ENCODE measurements at places on chromosomes 5 and 9. TPM values are rescaled to one million over a fixed set of nuclear protein-coding genes. Genes with fewer than 3 reads are reported as not detected.

The CER1 gene
- 0.48 TPM for total RNA-seq

The SLCO4C1 gene
- total RNA-seq = not detected

The LECT2 gene
- not detected for total RNA-seq

The DNAH5 gene
- 0.27 TPM for total RNA-seq

The IFNB1 gene
- not detected for total RNA-seq

The ACTBL2 gene
- not detected for total RNA-seq

DNA sequence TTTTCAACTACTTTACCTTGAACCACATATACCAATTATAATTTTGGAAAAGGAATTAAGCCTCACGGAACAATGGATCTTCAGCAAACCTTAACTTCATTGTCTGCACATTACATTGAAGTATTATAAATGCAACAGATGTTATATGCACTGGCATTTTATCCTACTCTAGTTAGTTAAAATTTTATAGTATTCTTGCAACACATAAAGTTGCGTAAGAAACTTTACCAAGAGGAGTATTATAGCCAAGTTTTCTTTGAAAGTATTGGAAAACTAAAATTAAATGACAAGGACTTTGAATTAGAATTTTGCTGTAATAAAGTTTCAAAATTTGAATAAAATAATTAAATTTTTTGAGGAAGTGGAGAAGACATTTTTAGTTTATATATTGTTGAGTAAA is 63.4 kb upstream of the SREK1 start:
- DNase-seq = no peak

The SPATA31C1 gene
- not detected for total RNA-seq

GRCh38 chr9:74413876-74414275 is 83.3 kb upstream of the RORB start:
- no peak for DNase-seq

GRCh38 chr5:52767766-52768480 is 19.8 kb upstream of the ITGA1 start:
- no peak for DNase-seq

The OBP2B gene
- not detected for total RNA-seq
